ENCODE measurements at places on chromosomes 11 and 22.

DNA sequence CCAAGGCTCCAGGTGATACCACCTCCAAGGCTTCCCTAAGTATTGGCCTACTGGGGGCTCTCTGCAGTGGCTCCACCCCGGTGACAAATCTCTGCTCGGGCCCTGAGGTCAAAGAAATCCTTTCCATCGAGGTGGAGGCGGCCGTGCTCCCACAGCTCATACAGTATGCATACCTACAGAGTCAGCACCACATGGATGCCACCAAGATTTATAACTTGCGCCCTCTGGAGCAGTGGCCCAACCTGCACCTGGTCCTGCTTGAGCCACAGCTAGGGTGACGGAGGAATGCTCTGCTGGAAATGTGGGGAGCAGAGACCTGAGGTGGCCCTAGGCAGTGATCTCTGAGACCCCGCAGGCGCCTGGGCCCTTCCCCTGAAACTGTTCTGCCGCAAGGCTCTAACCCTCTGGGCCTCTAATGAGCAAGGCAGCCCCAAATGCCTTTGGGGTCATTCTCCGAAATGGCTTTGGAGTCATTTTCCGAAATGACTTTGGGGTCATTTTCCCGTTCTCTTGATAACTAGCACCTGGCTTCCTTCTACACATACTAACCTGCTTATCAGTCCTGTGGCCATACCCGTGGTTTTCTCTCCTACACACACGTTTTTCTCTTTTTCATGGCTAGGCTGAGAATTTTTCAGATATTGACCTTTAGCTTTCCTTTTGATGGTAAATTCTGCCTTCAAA lies 33.9 kb downstream of the TMEM45B start:
- no peak for DNase-seq

GRCh38 chr11:118927554-118928100 lies 1.9 kb upstream of the BCL9L start:
- DNase-seq, result no peak

DNA sequence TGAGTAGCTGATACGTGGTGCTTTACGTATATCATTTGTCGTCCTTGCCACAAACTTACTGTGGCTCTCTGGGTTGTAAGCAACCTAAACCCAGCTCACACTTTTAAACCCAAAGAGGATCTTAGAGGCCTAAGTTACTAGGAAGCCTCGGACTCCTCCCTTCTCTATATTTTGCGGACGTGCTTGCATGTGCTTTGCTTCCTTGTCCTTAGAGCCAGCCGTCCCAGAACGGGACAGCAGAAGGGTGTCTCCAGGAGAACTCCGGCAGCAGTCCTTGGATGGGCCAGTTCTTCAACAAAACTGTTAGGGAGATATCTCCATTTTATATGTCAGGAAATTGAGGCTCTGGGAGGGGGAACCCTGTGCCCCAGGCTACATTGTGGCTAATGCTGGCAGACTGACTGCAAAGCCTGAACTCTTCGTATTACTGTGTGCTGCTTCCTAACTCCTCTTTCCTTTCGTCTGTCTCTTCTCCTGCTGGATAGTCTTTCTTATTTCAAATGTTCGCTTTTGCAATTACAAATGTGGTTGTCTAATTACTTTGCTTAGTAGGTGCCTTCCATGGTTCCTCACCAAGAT lies 33.8 kb downstream of the TNRC6B start:
- no peak for DNase-seq

GRCh38 chr11:120835601-120836228 lies 188.2 kb upstream of the TBCEL start:
- no peak for DNase-seq

DNA sequence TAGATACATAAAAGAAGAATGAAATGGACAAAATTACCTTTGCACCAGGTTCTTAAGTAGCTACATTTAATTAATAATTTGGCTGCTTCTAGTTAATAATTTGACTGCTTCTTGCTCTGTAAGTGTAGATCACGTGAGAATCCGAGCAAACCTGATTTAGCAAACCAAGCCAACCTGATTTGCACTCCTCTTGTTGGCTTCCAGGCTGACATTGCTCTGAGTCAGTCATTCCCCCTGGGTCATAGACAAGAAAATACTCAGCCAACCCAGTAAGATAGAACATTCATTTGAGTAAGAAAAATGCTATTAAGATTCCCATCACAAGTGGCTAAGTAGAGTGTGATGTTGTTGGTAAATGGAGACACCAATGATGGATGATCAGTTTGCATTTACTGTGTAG lies 304.1 kb downstream of the C11orf87 start:
- DNase-seq, result no peak

DNA sequence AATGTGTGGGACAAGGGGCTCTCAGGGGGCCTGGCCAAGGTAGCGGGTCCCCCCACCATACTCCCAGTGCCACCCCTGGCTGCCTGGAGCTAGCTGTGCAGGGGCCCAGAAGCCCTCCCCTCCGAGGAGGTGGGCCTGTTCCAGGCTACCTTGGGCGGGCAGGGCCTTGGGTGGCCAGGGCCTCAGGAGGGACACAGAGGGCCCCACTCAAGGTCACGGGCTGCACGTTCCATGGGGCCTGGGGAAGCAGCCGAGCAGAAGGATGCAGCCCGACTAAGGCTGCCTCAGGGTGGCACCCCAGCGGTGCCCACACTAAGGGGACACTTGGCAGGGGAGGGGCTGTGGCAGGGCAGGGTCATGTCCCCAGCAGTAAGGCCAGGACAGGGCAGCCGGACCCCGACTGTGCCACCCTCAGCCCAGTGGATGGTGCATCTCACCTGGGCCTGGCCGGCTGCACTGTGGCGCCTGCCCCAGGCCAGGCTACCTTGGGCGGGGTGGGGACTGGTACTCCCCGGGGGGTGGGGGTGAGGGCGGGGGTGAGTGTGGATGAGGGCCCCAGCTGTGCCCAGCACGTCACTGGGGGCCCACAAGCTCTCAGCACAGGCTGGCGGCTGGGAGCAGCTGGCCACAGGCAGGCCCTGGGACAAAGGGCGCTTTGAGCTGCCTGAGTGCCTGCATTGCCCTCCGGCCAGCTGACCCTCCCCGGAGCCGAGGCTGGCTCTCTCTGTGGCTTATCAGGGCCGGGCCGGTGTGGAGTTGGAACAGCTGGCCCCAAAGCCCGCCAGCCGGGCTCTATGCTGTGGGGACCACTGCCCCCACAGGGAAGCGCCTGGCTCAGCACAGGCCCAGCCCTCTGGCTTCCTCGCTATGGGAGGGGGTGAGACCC lies 117.1 kb downstream of the KCNQ1 start:
- DNase-seq, result no peak
